ENCODE measurements at places on chromosomes 5 and 9. TPM values are rescaled to one million over a fixed set of nuclear protein-coding genes. Genes with fewer than 3 reads are reported as not detected.

DNA sequence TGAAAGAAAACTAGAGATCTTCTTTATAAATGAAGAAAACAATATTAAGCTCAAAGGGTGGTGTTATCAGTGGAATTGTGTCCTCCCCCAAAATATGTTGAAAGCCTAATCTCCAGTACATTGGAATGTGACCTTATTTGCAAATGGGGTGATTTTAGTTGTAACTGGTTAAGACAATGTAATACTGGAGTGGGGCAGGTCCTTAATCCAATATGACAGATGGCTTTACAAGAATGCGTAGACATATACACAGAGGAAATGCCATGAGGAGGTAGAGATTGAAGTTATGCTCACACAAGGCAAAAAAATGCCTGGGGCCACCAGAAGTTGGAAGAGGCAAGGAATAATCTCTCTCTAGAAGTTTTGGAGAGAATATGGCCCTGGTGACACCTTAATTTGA lies 13.7 kb upstream of the TRIM32 start:
- no peak for DNase-seq

Gene FOXD4
- polyA plus RNA-seq: 1.9 TPM

GRCh38 chr9:81729135-81729534 lies 39.8 kb upstream of the TLE1 start:
- DNase-seq: no peak

Gene MARVELD2
- 2.8 TPM for polyA plus RNA-seq

Gene AOPEP
- polyA plus RNA-seq: 42.8 TPM

DNA sequence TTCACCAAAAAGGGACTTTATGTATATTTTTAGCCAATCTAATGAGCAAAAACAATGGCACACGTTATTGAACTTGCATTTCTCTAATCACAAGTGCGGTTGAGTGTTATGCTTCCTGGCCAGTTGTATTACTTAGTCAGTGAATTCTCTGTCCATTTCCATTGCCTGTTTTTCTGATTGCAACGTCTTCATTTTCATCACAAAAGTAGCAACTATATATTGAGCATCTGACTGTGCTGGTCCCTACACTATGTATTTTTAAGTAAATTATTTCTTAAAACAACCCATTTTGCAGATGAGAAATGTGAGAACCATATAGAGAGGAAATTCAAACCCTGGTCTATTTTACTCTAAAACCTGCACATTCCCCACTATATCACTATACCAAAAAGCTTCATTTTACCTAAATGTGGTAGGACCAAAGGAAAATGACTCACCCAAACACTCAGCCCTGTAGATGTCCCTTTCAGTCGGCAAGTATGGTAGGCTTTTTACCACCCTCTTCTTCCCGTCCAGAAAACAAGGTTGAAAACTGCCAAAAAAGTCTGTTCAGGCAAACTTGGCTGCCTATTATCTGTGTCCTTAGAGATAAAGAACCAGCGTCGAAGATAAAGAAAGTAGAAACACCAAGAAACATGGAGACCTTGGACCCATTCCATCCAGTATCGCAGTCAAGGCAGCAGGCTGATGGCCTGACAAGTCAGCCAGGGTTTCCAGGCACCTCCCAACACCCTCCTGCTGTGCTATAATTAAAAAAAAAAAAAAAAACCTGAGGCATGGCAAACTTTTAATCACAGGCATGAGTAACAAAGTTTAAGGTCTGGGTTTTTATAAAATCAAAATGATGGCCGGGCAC lies 18.8 kb upstream of the FAM13B start:
- no peak for DNase-seq

DNA sequence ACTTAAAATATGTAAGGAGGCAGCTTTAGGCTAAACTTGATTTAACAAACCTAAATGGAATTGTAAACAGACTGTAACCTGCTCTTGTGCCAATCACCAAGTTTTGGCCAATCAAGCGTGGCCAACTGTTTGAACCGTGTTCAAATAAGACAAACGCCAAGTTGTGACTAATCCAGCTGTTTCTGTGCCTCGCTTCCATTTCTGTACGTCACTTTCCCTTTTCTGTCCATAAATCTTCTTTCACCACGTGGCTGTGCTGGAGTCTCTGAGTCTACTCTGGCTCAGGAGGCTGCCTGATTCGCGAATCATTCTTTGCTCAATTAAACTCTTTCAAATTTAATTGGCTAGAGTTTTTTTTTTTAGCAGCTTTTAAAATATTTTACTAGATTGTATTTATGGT lies 71.3 kb downstream of the LIX1 start:
- no peak for DNase-seq

GRCh38 chr5:81971111-81971711 lies 612 bp upstream of the ATG10 start:
- DNase-seq: no peak

Gene CCNI2
- polyA plus RNA-seq: 18.5 TPM

Gene ZNF354C
- polyA plus RNA-seq: 11.3 TPM

DNA sequence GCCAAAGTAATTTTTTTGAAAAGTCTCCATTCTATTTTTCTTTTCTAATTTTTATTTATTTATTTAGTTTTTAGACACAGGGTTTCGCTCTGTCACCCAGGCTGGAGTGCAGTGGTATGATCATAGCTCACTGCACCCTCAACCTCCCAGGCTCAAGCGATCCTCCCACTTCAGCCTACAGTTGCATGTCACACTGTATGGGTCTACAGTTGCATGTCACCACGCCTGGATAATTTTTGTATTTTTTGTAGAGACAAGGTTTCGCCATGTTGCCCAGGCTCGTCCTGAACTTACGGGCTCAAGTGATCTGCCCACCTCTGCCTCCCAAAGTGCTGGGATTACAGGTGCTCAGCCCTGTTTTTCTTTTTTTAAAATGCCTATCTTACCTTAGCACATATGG lies 10.7 kb downstream of the FANCC start:
- no peak for DNase-seq

DNA sequence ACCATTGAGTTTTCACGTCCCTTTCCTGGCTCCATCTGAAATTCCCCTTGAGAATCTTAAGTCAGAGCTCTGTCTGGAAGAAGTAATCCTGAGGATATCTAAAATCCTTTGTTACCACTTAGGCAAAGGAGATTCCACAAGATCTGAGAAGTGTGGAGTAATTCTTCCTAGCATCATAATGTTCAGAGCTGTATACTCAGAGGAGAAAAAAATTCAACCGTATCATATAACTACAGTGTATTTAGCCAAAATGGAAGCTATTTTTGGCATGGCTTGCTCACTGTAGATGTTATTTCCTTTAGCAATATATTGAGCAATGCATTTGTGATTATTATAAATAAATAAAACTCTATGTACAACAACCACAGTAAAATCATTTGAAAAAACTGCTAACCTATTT lies 1858.4 kb downstream of the EFNA5 start:
- no peak for DNase-seq

Gene ZNF883
- polyA plus RNA-seq: 19.1 TPM

GRCh38 chr9:110241858-110242321 lies 14.4 kb downstream of the TXN start:
- DNase-seq: no peak

Gene DAB2IP
- polyA plus RNA-seq: 58.9 TPM

Gene SPATA9
- polyA plus RNA-seq: 1.7 TPM

DNA sequence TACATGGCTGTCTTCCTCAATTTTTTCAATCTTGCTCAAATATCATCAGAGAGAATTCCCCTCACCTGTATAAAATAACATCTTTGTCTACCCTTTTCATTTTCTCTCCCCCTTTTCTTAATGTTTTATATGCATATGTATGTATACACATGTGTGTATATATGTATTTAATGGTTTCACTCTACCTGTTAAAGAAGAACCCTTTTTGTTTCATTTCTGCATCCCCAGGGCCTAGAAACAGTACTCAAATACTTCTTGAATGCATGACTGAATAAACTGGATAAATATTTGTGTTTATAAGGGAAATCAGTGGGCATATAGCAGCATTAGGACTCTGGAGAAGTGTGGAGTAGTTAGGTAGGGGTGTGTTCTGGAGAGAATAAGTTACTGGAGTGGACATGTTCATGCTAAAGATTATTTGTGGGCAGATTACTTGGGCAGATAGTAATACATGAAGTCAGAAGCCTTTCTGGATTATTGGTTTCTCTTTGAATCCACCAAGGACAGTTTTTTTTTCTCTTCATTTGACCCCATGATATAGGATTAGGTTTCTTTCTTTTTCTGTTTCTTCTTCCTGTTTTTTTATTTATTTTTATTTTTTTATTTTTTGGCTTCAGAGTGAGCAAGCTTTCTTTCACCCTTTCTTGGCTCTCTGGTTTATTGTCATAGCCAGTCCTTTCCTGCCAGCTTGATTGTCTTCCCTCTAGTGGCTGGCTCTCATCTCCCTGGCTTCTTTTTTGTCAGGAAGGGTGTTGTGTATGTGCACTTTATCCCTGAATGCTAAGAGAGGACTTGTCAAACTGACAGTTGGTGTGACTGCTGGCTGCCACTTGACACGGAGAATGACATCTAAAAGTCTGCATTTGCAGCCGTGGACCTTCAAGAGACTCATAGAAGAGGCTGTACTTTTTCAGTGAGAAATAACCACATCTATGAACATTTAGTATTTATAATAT lies 89.3 kb downstream of the ZCCHC7 start:
- no peak for DNase-seq

GRCh38 chr5:170636206-170636605 lies 132.4 kb downstream of the KCNIP1 start:
- no peak for DNase-seq

Gene SLC27A4
- polyA plus RNA-seq: 53.7 TPM

GRCh38 chr9:137438591-137439157 lies 2.5 kb downstream of the ENTPD8 start:
- DNase-seq: no peak

- no peak for DNase-seq
Measured at GRCh38 chr5:45376417-45376816, 319.8 kb downstream of the HCN1 start.

- no peak for DNase-seq
Measured at GRCh38 chr9:87622098-87622497, 103.8 kb upstream of the CTSL start.

Gene KIAA0825
- polyA plus RNA-seq: 4.1 TPM

Gene DOK3
- polyA plus RNA-seq: 12.2 TPM

DNA sequence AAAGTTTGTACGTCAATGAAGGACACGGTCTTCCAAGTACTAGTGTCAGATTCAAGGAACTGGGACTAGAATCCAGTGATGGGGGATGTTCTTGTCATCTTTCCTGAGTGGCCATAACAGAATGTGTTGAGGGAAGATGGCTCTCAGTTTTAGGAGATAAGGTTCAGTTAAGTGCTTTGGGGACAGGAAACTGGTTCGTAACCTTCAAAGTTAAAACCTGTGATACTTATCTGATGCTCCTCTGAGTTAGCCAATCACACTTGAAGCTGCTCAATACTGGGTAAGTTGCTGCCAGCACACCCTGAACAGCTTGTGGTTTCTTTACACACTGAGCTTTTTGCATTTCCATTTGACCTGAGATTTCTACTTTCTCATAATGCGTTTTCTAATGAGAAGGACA lies 64.4 kb downstream of the PIK3R1 start:
- no peak for DNase-seq

Gene EQTN
- 0.33 TPM for polyA plus RNA-seq

Gene TPPP
- polyA plus RNA-seq: 57.8 TPM

DNA sequence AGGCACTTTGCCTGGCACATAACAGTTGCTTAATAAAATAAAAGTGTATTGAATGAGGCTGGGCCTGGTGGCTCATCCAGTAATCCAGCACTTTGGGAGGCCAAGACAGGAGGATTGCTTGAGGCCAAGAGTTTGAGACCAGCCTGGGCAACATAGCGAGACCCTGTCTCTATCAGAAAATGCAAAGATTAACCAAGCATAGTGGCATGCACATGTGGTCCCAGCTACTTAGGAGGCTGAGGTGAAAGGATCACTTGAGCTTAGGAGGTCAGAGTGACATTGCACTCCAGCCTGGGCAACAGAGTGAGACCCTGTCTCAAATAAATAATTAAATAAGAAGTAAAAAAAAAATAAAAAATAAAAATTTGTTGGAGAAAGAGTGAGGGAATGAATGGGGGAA lies 21.2 kb downstream of the TNFAIP8 start:
- DNase-seq: no peak

GRCh38 chr9:114782586-114782985 lies 23.3 kb downstream of the TNFSF15 start:
- no peak for DNase-seq

DNA sequence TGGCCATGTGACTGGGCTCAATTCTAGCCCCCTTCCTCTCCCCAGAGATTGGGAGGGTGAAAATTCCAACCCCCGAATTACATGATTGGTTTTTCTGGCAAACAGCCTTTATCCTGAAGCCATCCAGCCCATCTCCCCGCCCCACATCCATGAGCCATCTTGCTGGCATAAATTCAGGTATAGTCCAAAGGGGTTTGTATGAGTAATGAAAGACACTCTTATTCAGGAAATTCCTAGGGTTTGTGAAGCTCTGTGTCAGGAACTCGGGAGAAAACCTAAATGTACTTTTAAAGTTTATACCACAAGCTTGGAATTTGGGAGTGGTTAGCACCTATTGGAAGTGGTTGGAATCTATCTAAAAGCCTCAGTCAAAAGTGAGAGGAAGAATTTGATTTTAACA lies 80.6 kb upstream of the SIMC1 start:
- no peak for DNase-seq

Gene TEK
- 12.0 TPM for polyA plus RNA-seq

Gene ACTBL2
- polyA plus RNA-seq: not detected

GRCh38 chr5:137216976-137217598 lies 282.0 kb downstream of the SPOCK1 start:
- DNase-seq: no peak

DNA sequence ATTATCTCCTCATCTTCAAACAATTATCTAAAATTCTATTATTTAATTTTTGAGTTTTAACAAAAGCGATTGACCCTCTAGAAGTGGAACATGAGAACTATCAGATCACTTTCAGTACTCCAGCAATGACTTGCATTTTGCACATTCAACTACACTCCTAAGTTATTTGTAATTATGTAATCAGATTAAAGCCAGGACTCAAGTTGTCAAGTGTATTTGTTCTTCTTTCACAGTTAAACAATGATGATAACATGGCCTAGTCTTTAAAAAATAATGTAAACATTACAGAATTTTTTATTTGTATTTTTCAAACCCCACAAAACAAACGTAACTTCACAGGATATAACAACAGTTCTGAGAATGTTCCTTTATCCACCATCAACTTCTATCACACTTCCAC lies 2148.9 kb upstream of the ACO1 start:
- no peak for DNase-seq

Gene MRPL22
- polyA plus RNA-seq: 36.0 TPM

DNA sequence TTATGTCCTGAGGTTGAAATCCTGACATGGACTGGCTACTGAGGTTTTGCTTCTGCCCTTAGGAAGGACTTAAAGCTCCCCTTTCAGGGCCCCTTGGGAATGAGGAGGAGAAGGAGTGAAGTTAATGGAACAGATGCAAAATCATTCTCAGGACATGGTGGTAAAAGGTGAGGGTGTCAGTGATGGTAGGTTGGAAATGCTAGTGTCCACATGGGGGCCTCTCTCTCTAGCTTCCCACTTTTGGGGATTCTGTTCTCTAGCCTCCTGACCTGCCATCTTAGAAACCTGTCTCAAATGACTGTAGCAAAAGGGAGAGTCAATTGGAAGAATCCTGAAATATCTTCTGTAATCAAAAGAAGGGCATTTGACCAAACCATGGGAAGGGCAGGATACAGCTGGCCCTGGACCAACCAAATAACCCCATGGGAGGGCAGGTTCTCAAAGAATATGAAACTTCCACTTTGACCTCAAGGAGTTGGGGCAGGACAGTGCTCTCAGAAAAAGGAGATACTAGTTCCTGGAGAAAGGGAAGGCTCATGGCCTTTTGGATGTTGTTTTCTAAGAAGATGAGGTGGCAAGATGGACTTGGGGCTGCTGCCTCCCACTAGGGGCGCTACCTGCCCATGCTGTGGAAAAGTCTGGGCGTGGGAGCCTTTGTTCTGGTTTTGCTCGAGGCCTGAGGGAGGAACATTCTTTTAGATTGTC lies 21.2 kb upstream of the MLANA start:
- DNase-seq: no peak

- no peak for DNase-seq
Measured at GRCh38 chr5:180596668-180597231, 5.5 kb upstream of the SCGB3A1 start.

Gene HCN1
- polyA plus RNA-seq: 8.9 TPM

Data from spinal cord (tissue), 10 donors.